SK-MEL-5 (cell line): ENCODE measurements at places on chromosomes 5 and 9. TPM values are rescaled to one million over a fixed set of nuclear protein-coding genes. Genes with fewer than 3 reads are reported as not detected.
A peak's percentile ranks its signal among the peaks of the same experiment; 100 is the strongest.

- DNase-seq: no peak
Observed at GRCh38 chr5:135396459-135397055, 2.5 kb downstream of the MACROH2A1 start.

GRCh38 chr5:93280518-93280917, 300.5 kb downstream of the NR2F1-AS1 start:
- DNase-seq: no peak

GRCh38 chr9:133125941-133126696, 5.1 kb upstream of the RALGDS start:
- DNase-seq: no peak

DNA sequence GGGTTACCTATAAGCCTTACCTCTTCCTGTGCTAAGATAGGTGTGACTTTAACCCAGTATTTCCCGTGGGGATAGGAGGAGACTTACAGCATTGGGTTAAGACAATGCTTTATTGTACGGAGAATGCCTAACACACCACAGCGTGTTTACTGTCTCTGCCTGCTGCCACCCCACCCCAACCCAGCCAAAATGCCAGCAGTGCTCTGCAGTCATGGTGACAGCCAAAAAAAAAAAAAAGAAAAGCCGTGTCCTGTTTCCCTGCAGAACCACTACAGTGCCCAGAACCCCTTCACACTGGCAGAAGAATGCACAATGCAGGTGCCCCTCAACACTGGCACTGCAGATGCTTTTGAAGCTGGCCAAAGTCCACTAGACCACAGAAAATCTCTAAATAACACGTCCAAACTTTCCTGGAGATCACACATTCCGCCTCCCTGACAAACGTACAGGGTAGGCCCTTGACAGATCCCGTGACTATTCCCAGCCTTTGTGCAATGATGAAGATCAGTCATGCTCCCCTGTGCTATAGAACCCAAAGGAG, 102.2 kb downstream of the SERINC5 start:
- DNase-seq: peak; percentile 81

DNA sequence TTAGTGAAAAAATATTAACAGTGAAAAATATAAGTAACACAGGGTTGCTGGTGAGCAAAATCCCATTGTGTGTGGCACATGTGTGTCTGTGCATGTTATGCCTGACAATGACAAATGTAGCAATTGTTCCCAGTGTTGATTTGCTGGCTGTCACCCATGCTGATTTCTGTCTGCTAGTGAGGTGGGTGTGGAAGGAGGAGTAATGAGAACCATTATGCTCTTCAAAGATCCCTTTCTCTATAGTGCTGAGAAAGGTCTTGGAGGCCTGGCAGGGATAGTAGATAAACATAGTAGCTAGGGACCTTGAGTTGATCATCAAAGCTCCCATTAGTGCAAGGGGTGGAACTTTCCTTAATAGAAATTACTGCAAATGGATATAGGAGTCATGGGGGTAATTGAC, 152.5 kb upstream of the CLINT1 start:
- DNase-seq: no peak

- DNase-seq: no peak
Observed at GRCh38 chr5:76816110-76816831, 2.6 kb upstream of the F2RL1 start.

Gene OBP2B
- not detected in 2 replicates for total RNA-seq

Gene WNT8A
- total RNA-seq: not detected in 2 replicates

Gene RAB3C
- total RNA-seq: 0.13 and 0.24 TPM in 2 replicates

Gene EGFL7
- 61.5 and 66.9 TPM in 2 replicates for total RNA-seq

Gene SLC46A2
- total RNA-seq: not detected in 2 replicates

Gene BAAT
- 0.53 and 0.85 TPM in 2 replicates for total RNA-seq

Gene PPIC
- total RNA-seq: 16.6 and 20.1 TPM in 2 replicates
